Cardiac fibroblast (primary cell): ENCODE measurements at places on chromosomes 16 and 17.
A peak's percentile ranks its signal among the peaks of the same experiment; 100 is the strongest.

- peak; percentile 77 for DNase-seq
Measured at GRCh38 chr17:59521465-59522126, 43.8 kb upstream of the DHX40 start.

DNA sequence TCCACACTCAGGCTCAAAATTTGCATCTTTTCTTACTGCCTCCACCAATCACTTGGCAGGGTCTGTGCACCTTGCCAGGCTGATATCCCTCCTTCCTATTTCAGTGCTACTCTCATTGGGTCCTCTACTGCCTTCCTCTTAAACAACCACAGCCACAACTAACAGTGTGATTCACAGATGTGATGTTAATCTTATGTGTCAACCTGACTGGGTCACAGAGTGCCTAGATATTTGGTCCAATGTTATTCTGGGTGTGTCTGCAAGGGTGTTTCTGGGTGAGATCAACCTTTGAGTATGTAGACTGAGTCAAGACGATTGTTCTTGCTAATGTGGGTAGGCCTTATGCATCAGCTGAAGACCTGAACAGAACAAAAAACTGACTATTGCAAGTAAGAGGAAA, 51.3 kb upstream of the IRX6 start:
- no peak for DNase-seq

GRCh38 chr17:27407916-27408864, 48.1 kb upstream of the KSR1 start:
- peak; percentile 84 for DNase-seq

DNA sequence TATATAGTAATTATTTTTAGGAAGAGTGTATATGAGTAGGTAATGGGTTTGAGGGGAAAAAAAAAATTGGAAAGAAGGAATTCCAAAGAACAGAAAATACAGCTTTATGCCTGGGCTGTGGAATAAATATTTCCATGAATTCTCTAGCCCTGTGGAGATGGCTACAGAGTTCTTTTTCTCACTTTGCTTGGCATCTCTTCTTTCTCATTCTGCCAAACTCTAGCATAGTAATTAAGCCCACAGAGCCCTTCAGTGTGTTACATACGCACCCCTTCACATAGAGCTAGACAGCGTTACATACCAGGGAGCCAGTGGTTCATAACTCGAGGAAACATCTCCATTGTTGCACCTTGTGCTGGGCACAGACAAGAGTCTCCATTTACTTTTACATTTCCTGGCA, 621.1 kb downstream of the CDH8 start:
- no peak for DNase-seq

- no peak for DNase-seq
Measured at GRCh38 chr17:73511719-73512115, 132.5 kb downstream of the SDK2 start.

DNA sequence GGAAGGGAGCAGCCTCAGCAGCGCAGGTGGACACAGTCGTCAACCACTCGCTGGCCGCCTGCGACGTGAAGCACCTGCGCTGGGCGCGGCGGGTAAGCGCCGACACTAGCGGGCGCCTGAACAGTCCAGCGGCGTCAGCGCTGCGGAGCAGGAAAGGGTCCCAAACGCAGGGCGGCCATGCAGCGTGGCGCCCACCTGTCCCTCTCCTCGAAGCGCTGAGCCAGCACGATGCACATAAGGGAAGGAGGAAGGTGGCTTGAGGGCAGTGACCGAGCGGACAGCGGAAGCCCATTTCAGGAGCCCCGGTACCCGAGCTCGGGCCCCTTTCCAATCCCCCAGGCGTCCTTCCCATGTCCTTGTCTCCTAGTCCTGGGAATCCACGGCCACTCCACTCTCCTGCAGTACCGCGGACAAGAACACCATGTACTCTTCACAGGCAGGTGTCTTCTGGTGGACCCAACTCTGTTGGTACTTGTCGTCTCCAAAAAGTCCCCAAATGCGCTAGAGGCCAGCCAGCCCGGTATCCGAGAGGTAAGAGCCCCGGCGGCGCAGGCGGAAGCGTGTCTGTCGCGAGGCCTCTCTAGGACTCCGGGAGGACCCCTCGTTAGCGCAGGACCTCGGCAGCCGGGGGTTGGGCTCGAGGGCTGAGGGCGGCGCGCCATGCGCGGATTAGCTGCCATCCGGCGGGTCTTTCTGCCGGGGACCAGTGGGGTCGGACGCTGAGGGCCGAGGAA, 14.4 kb downstream of the ZNF232 start:
- no peak for DNase-seq
